Stimulated activated CD4-positive, alpha-beta T cell treated with anti-CD3 and anti-CD28 coated beads, TNF-alpha, amount 100 ng/mL, for 4 hours (primary cell): ENCODE measurements at places on chromosomes 5 and 9.
A peak's percentile ranks its signal among the peaks of the same experiment; 100 is the strongest.

DNA sequence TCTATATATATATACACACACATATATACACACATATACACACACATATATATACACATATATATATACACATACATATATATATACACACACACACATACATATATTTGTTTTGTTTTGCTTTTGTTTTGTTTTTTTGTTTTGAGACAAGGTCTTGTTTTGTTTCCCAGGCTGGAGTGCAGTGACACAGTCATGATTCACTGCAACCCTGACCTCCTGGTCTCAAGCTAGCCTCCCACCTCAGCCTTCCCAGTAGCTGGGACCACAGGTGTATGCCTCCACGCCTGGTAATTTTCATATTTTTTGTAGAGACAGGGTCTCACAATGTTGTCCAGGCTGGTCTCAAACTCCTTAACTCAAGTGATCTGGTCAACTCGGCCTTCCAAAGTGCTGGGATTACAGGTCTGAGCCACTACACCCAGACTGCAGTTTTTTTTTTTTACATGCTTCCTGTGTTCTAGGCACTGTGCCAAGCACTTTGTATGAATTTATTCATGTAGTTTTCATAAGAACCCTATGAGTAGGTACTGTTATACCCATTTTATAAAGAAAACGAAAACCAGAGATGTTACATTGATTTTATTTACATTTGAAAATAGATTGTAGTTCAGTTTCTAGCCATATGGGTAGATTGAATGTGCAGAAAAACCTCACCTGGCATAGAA, 120.7 kb downstream of the PBX3 start:
- no peak for DNase-seq

- no peak for DNase-seq
Observed at GRCh38 chr9:127742435-127743088, 7.5 kb upstream of the TOR2A start.

- no peak for DNase-seq
Observed at GRCh38 chr5:39420482-39421145, 4.2 kb downstream of the DAB2 start.

DNA sequence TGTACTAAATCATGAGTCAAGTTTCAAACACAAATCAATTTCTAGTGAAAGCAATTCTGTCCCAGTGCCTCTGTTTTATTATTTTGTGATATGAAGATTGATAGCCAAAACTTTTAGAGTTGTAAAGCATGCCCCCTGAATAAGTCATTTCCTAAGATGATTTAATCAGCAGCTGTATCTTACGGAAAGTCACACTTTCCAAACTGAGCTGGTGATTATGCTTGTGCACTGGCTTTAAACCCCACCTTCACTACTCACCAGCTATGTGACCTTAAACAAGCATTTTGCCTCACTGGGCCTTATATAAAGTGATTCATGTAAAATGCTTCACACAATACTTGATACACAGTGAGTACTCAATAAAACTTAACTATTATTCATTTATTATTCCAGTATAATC, 78.1 kb downstream of the EDIL3 start:
- no peak for DNase-seq

DNA sequence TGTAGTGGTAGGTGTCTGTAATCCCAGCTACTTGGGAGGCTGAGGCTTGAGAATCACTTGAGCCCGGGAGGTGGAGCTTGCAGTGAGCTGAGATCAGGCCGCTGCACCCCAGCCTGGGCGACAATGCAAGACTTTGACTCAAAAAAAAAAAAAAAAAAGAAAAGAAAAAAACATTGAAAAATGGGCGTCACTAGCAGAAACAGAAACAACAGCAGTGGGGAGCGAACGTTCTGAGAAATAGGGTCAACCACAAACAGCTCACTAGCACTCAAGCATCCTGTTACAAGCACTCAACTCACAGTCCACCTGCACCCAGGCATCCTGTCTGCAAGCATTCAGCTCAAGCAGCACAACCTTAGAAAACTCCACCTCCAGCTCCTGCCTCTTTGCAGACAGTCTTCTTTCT, 17.2 kb downstream of the TRIM14 start:
- peak; percentile 65 for DNase-seq

DNA sequence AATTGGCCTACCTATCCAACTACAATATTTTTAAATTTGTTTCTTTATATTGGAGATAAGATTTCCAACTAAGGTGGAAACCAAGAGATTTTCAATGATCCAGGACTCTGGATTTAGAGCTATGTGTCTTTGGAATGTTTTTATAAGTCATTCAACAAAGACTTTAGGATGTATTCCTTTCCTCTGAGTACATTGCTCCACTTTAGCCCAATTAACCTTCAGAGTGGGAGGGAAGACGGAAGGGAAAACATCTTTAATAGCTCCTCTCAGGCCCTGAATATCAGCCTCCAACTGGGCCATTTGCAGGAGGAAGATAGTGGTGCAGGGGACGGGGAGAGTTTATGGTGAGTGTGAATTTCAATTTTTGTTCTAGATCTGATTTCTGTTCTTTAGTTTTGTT, 239.2 kb downstream of the PIK3R1 start:
- no peak for DNase-seq

- no peak for DNase-seq
Observed at GRCh38 chr5:10701567-10702039, 59.4 kb downstream of the DAP start.

DNA sequence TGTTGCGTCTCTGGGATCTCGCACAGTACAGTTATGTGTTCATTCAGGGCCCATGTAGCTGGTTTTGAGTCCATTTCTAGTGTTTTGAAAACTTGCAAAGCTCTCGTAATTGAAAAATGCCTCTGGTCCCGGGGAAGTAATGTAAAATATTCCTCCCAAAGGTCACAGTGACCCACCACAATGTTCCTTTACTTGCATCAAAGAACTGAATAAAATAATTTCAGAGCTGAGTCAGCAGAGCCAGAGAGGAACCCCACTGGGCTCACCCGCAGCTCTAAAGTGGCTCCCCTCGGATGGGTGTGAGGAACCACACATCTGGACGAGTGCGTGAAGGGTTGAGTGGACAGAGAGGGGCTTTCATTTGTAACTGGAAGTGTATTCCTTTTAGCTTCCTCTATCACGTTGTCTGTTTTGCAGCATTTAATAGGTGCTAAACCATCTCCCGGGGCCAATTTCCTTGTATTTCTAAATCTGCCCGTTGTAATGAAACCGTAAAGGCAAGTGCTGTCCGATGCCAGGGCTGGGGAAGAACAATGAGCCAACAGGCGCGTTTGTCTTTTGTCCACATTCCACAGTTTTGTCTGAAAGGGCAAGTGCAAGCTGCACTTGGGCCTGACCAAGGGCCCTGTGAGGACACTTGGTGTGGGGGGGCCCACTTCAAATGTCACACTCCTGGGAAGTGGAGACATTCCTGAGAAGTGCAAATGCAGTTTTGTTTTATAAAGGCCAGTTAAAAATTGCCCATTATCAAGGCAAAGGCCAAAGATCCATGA, 29.9 kb downstream of the COL5A1 start:
- DNase-seq, result no peak

DNA sequence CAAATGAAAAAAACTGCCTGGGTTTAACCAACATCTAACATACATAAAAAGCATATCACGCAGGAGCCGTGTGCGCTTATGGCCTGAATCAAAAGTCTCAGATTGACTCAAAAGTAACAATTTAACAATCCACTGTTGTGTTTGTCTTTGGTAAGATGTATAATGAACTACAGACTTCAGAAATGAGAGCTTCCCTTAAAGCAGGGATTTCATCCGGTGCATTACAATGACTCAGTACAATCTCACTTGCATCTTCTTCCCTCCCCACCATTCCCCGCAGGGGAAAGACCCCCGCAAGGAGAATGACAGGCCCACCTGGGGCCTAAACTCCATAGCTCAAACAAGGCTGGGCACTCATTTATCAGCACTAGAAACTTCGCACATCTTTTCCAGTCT, 1.4 kb downstream of the ZFR start:
- no peak for DNase-seq

DNA sequence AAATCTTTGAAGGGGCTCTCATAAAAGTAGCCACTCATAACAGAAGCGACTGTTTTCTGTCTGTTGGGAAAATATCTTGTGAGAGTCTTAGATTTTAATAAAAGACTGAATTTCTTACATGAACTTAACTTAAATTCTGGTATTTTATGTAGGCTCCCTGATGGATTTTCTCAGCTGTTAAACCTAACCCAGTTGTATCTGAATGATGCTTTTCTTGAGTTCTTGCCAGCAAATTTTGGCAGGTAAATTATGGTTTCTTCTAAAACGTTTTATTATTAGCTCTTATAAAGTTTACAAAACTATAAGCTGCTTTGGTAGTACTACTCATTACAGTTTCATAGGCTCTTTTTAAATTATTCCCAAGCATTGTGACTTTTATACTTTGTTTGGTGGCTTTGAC, 87.0 kb downstream of the ERBIN start:
- DNase-seq, result no peak

DNA sequence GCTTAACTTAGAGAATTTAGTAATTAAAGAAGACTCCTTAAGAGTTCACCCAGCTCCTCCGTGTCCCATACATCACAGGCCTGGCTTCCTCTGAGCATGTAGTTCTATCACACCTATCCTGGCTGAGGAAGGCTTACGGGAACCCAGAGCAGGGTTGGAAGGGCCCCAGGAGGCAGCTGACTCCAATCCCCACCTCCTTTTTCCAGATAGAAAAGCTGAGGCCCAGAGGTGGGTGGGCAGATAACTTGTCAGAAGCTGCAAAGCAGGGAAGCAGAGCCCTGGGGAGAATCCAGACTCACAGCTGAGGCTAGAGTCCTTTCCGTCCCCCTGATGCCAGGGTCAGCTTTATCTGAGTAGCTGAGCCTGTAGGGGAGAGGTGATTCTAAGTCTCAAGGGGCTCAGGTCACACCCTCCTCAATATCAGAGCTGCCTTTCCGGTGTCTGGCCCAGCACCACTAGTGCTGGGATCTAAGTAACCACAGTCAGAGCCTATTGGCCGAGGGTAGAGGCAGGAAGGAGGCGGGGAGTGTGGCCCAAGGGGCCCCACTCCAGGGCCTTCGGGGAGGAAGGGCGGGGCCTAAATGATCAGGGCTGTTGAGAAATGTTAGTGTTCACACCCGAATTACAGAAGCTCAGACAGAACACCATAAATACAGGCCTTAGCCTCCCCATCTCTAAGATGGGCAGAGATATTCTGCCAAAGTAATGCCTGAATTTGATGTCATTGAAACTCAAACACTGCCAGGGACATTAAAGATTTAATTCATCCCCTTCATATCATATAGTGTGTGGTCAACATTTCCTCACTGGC, 9.9 kb downstream of the CCDC69 start:
- DNase-seq, result peak; percentile 54

GRCh38 chr9:28747351-28747985, 1174.2 kb upstream of the C9orf72 start:
- DNase-seq, result no peak

GRCh38 chr5:1497242-1497777, 26.4 kb downstream of the LPCAT1 start:
- DNase-seq, result no peak

- DNase-seq, result no peak
Observed at GRCh38 chr5:77146896-77147295, 59.8 kb upstream of the ZBED3 start.

- DNase-seq, result no peak
Observed at GRCh38 chr5:139194486-139194885, 3.7 kb downstream of the SIL1 start.

GRCh38 chr5:66881480-66882161, 285.4 kb downstream of the MAST4 start:
- DNase-seq, result no peak

DNA sequence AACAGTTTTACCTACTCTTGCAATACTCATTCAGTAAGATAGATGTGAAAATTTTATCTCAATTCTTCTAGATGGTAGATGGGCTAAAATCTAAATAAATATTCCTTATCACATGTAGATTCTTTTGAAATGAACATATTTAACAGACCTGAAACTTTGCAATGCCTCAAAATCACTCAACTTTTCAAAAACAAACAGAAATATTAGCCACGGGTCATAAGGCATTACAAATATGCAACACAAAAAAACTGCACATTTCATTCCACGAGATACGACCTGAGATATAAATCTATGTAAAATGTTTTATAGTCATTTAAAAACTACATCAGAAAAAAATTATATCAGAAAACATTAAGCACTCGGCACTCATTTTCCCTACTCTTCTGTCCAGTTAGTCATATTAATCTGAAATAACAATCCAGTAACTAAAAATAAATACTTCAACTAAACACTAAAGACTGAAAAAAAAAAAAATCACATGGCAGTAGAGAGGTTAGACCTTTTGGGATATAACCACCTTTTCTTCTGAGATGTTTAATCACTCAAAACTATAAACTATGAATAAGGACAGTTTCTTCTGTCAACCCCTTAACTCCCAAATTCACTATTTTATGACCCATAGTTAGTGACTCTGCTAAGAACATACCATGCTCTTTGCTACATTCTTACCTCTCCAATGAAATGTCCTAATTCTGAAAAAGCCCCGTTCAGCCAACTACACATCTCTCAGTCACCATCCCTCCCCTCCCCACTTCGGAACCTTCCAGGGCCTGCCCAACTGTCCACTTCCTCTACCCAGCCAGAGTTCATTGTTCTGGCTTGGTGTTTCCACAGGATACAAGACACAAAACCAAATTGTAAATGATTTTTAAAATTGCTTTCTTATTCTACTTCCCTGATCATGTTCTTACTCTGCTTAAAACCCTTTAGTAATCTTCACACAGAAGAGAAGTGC, 6.4 kb downstream of the HOMER1 start:
- no peak for DNase-seq

GRCh38 chr9:4491626-4491975, 1.3 kb downstream of the SLC1A1 start:
- no peak for DNase-seq

DNA sequence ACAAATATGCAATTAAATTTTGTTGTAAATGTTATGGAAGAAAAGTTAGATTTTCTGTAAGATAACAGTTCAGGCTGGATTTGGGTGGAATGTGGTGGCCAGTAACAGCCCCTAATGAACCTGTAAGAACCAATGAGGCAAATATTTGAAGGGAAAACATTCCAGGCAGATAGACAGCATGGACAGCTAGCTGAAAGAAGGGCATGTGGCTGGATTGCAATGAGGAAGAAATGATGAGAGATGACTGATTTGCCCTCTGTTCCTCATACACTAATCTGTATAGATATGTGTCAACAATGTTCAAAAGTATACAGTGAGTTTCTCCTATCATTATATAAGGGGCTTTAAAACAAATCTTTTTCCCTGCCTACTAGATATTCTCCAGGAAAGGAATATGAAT, 58.8 kb downstream of the MAN2A1 start:
- no peak for DNase-seq

DNA sequence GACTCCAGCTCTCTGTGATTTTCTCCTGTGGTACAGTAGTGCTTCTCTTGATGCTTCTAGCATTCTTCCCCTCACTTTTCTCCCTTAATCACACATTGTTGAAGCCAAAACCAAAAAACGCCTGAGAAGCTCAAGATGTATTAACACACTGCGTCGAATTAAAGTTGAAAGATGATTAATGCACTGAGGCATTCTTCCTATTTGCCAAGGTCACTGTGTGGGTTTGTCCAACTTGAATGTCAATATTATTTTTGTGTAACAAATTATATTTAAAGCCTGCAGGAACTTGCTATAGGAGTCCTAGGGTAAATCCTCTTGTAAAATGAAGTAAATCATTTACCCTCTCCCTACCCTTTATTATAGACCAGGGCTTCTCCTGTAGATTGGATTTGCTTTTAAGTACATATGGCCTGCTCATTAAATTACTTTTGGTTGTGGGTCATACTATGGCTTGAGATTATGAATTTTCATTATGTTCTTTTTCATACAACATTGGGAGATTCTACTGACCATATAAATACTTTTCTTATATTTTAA, 68.1 kb downstream of the GDA start:
- no peak for DNase-seq
